ENCODE measurements at places on chromosomes 2 and 18. TPM values are rescaled to one million over a fixed set of nuclear protein-coding genes. Genes with fewer than 3 reads are reported as not detected.

Gene LRATD1
- total RNA-seq, result not detected

DNA sequence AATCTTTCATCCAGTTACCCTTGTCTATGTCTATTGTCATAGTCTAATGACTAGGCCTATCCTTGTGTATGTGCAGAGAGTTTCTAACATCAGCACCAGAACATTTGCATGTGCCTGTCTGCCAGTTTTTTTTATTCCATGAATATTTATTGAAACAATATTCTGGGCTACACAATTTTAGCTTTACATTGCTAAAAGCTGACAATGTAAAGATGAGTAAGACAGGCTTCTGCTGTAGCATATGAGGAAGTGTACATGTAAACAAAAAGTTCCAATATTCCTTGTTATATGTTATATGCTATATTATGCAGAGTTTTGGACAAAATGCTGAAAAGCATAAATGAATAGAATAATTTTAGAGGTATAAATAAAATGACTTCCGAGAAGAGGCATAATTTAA, 357.7 kb downstream of the NYAP2 start:
- no peak overlapping the region for H3K4me3 ChIP-seq
- no peak overlapping the region for H3K27ac ChIP-seq
- H3K36me3 ChIP-seq, result no peaks in the 10 kb centered on the region
- DNase-seq, result no peak

GRCh38 chr2:66364495-66365333, 70.2 kb upstream of the MEIS1 start:
- no peaks in the 10 kb centered on the region for H3K4me1 ChIP-seq
- H3K4me3 ChIP-seq, result no peak overlapping the region
- DNase-seq, result no peak
- H3K27ac ChIP-seq, result no peak overlapping the region
- no peaks in the 10 kb centered on the region for H3K27me3 ChIP-seq
- no peaks in the 10 kb centered on the region for H3K36me3 ChIP-seq

DNA sequence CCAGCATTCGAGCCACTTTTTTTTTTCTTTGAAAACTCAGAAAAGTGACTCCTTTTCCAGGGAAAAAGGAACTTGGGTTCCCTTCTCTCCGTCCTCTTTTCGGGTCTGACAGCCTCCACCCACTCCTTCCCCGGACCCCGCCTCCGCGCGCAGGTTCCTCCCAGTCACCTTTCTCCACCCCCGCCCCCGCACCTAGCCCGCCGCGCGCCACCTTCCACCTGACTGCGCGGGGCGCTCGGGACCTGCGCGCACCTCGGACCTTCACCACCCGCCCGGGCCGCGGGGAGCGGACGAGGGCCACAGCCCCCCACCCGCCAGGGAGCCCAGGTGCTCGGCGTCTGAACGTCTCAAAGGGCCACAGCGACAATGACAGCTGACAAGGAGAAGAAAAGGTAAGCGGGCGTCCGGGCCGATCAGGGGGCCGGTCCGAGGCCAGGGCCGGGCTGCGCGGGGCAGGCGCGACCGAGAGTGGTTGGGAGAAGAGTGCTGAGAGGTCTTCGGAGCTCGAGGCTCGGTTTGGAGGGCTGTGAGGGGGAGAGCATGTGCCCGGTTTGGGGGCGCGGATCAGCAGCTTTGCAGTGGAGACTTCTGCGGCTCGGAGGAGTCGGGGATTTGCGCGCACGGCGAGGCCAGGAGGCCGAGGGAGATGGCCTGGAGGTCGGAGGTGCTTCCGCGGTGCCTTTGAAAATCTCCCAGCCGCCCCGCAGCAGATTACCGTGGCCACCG, 502 bp downstream of the EPAS1 start:
- H3K36me3 ChIP-seq, result peaks cover 9% of the 10 kb centered on the region
- peaks cover 81% of the 10 kb centered on the region for H3K27me3 ChIP-seq
- DNase-seq, result peak; percentile 83
- H3K27ac ChIP-seq, result peak overlapping the region; percentile 85
- peaks cover 43% of the 10 kb centered on the region for H3K4me1 ChIP-seq
- H3K4me3 ChIP-seq, result peak overlapping the region; percentile 83

Gene KIAA2012
- not detected for total RNA-seq

- H3K4me3 ChIP-seq, result no peak overlapping the region
- no peak overlapping the region for H3K27ac ChIP-seq
- peaks cover 49% of the 10 kb centered on the region for H3K27me3 ChIP-seq
- no peak for DNase-seq
- H3K36me3 ChIP-seq, result no peaks in the 10 kb centered on the region
These were observed 237.4 kb upstream of the SMAD2 start for GRCh38 chr18:48167897-48168253.

DNA sequence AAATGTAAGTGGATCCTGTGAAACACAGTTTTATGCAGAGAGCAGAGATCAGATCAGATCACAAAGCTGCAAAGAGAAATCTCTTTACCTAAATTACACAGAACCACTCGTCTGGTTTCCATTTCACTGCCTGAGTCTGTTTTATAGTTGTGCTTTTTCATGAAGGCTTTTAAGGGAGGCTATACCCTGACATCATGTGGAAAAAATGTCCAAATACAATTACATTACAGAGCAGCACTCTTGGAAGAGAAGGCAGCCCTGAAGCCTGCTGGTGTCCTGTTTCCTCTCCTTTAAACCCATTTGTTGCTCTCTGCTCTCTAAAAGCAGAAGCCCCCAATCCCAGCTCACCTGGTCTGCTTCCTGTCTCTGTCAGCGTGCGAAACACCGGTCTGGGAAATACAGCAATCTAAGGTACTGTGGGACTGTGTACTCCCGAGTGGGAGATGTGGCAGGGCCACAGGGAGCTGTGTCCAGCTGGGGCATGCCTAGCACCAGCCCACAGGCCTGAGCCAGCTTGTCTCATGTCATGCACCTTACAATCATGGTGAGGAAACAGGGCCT, 24.8 kb upstream of the ZFP36L2 start:
- no peaks in the 10 kb centered on the region for H3K36me3 ChIP-seq
- no peaks in the 10 kb centered on the region for H3K4me1 ChIP-seq
- no peak for DNase-seq
- H3K27me3 ChIP-seq, result no peaks in the 10 kb centered on the region

- no peak overlapping the region for H3K4me3 ChIP-seq
- H3K36me3 ChIP-seq, result no peaks in the 10 kb centered on the region
- peaks cover 25% of the 10 kb centered on the region for H3K4me1 ChIP-seq
- no peak for DNase-seq
These were observed 25.9 kb downstream of the GCG start for GRCh38 chr2:162126111-162126519.

DNA sequence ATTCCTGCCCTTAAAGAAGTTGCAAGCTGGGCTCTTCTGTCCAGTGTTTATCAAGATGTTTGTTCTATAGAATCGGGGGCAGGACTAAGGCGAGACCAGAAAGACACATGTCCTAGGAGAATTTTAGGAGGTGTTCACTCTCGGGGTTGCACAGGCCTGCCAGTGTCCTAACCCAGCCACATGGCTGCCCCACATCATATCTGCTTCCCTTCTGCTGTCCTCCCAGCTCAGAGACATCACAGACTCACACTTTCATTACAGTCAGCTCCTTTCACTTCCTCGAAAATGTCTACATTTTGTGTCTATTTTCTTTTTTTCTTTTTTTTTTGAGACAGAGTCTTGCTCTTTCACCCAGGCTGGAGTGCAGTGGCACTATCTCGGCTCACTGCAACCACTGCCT, 10.7 kb upstream of the MRO start:
- H3K27me3 ChIP-seq, result no peaks in the 10 kb centered on the region
- no peak overlapping the region for H3K27ac ChIP-seq
- no peak overlapping the region for H3K4me3 ChIP-seq
- no peaks in the 10 kb centered on the region for H3K36me3 ChIP-seq

- peaks cover 44% of the 10 kb centered on the region for H3K4me1 ChIP-seq
- no peak for DNase-seq
- H3K27me3 ChIP-seq, result no peaks in the 10 kb centered on the region
- peak overlapping the region; percentile 9 for H3K4me3 ChIP-seq
- no peak overlapping the region for H3K27ac ChIP-seq
These were observed 3.5 kb downstream of the NBEAL1 start for GRCh38 chr2:203018181-203018580.

Gene SLC19A3
- not detected for total RNA-seq
